Activated naive CD4-positive, alpha-beta T cell treated with anti-CD3 and anti-CD28 coated beads for 36 hours (primary cell): ENCODE measurements at places on chromosomes 6 and 20. TPM values are rescaled to one million over a fixed set of nuclear protein-coding genes. Genes with fewer than 3 reads are reported as not detected.

The PIM1 gene
- total RNA-seq, result 227 TPM

The FYN gene
- total RNA-seq, result 236 TPM

The GRIK2 gene
- not detected for total RNA-seq

The SMLR1 gene
- not detected for total RNA-seq

The C20orf204 gene
- 1.1 TPM for total RNA-seq

The DDAH2 gene
- total RNA-seq, result 8.5 TPM

The NEURL2 gene
- total RNA-seq, result 1.4 TPM

The NOX3 gene
- not detected for total RNA-seq

The SPATS1 gene
- not detected for total RNA-seq

The CNKSR3 gene
- 0.12 TPM for total RNA-seq

GRCh38 chr20:58349570-58349969 is 39.5 kb upstream of the VAPB start:
- H3K27ac ChIP-seq, result no peak overlapping the region
- no peak overlapping the region for H3K4me3 ChIP-seq
- H3K36me3 ChIP-seq, result peaks cover 25% of the 10 kb centered on the region
- no peaks in the 10 kb centered on the region for H3K27me3 ChIP-seq
- DNase-seq, result no peak

GRCh38 chr20:47281376-47281775 is 75.1 kb downstream of the ZMYND8 start:
- DNase-seq, result no peak
- no peak overlapping the region for H3K4me3 ChIP-seq
- peaks cover 30% of the 10 kb centered on the region for H3K36me3 ChIP-seq

DNA sequence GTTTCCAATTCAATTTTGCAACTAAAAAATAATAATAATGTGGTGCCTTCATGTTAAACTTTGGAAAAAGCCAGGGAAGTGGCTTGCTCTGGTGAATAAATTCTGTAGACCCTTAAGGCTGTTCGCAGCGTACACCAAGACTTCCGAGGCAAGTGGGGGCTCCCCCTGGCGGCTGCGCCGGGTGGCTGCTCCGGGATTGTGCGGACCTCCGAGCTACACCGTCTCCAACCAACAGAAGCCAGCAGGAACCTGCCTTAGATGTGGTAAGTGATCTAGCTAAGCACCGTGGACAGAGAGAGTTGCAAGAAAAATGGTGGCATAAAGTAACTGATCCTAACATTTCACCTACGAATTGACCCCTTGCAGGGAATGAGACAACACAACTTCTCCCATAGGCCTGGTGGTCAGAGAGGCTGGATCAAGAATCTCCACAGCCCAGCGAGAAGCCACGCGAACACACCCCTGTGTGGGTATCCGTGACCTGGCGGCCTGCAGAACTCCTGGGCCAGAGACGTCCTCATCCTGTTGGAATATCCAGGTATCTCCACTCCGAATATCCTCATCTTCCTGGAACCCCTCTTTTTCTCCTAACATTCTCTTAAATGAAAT is 69.6 kb downstream of the TBXT start:
- H3K4me1 ChIP-seq, result no peaks in the 10 kb centered on the region
- peak; percentile 65 for DNase-seq
- peaks cover 31% of the 10 kb centered on the region for H3K27me3 ChIP-seq

DNA sequence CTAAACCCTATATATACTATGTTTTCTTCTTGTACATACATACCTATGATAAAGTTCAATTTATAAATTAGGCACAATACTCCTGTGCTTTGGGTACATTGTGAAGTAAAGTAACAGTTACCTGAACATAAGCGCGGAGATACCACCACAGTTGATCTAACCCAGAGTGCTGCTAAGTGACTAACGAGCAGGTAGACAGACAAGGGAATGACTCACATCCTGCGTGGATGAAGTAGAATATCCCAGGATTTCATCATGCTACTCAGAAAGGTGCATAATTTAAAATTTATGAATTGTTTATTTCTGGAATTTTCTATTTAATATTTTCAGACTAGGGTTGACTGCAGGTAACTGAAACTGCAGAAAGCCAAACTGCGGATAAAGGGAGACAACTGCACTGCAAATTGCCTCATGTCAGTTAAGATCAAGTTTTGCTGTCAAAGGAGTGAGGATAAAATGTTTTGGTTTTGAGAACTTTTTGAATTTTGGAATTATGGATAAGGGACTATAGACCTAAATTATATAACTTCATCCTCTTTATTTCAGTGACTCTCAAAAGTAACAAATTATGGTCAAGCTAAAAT is 14.4 kb downstream of the MKKS start:
- no peak for DNase-seq
- H3K27me3 ChIP-seq, result no peaks in the 10 kb centered on the region
- peaks cover 19% of the 10 kb centered on the region for H3K36me3 ChIP-seq
- peaks cover 19% of the 10 kb centered on the region for H3K4me1 ChIP-seq
- no peak overlapping the region for H3K4me3 ChIP-seq

GRCh38 chr20:51258582-51259165 is 235.8 kb upstream of the KCNG1 start:
- no peak overlapping the region for H3K27ac ChIP-seq
- H3K27me3 ChIP-seq, result peaks cover 11% of the 10 kb centered on the region
- H3K4me3 ChIP-seq, result no peak overlapping the region
- no peak for DNase-seq

GRCh38 chr20:15154070-15154469 is 816.7 kb upstream of the FLRT3 start:
- H3K36me3 ChIP-seq, result peaks cover 1% of the 10 kb centered on the region
- no peak overlapping the region for H3K27ac ChIP-seq
- H3K4me3 ChIP-seq, result no peak overlapping the region
- no peaks in the 10 kb centered on the region for H3K4me1 ChIP-seq
- DNase-seq, result no peak

- no peak overlapping the region for H3K27ac ChIP-seq
- no peak overlapping the region for H3K4me3 ChIP-seq
- H3K27me3 ChIP-seq, result peaks cover 21% of the 10 kb centered on the region
These were observed 117.8 kb upstream of the FOXO3 start for GRCh38 chr6:108442770-108443520.

DNA sequence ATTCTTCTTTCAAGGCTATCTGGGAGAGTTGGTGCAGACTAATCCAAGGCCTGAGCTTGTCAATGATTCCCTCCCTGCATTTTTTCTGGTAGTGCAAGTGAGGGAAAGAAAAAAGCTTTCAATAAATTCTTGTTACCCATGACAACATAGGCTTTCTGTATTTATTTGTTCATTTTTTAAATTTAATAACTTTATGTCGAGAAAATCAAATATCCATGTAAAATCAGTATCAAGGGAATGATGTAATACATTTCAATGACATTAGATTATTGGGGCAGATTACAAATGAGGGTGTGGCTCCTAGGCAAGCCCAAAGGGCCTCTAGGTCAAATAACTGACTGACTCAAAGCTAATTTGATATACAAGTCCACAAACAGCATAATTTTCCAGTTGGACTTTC is 104.0 kb downstream of the GJA1 start:
- H3K36me3 ChIP-seq, result no peaks in the 10 kb centered on the region
- no peak for DNase-seq
- H3K27ac ChIP-seq, result no peak overlapping the region
- H3K4me1 ChIP-seq, result no peaks in the 10 kb centered on the region

GRCh38 chr6:33427585-33428223 is 7.8 kb downstream of the SYNGAP1 start:
- H3K27me3 ChIP-seq, result no peaks in the 10 kb centered on the region
- H3K4me3 ChIP-seq, result peak overlapping the region; percentile 87
- DNase-seq, result peak; percentile 58

- H3K27me3 ChIP-seq, result no peaks in the 10 kb centered on the region
- DNase-seq, result no peak
- no peak overlapping the region for H3K27ac ChIP-seq
These were observed 74.8 kb upstream of the BMP2 start for GRCh38 chr20:6692566-6693173.

GRCh38 chr6:100504786-100505737 is 40.3 kb upstream of the SIM1 start:
- no peaks in the 10 kb centered on the region for H3K4me1 ChIP-seq
- H3K4me3 ChIP-seq, result no peak overlapping the region
- no peak overlapping the region for H3K27ac ChIP-seq
- peaks cover 8% of the 10 kb centered on the region for H3K36me3 ChIP-seq
- H3K27me3 ChIP-seq, result peaks cover 1% of the 10 kb centered on the region

DNA sequence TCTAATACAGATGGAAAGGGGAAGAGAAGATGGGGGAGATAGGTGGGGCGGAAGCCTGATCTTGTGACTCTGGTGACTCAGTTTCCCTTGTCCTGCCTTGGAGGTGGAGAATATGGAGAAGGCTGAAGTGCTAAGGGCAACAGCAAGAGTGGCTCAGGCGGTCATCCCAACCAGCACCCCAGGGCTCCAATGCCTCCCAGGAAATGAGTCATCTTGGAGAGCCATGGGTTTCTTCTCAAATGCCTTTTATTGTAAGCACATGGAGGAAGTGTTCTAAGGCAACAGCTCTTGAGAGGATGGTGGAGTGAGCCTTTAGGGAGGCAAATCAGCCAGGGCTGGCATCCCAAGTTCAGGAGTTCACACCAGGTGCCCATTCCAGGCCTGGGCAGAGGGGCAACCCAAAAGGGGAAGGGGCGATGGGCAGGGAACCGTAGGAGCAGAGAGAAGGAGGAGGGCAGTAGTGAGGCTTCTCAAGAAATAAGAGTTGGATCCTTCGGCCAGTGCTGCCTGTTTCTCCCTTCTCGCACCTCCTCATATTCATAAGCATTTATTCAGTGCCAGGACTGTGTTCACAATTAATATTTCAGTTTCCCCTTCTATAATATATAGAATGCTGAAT is 13.2 kb upstream of the AHCY start:
- peaks cover 11% of the 10 kb centered on the region for H3K27me3 ChIP-seq
- peaks cover 11% of the 10 kb centered on the region for H3K4me1 ChIP-seq
- no peak overlapping the region for H3K27ac ChIP-seq

- H3K4me3 ChIP-seq, result no peak overlapping the region
- H3K27me3 ChIP-seq, result no peaks in the 10 kb centered on the region
- no peak for DNase-seq
- no peaks in the 10 kb centered on the region for H3K36me3 ChIP-seq
- H3K27ac ChIP-seq, result no peak overlapping the region
These were observed 3.5 kb upstream of the UNC93A start for GRCh38 chr6:167287513-167288048.

DNA sequence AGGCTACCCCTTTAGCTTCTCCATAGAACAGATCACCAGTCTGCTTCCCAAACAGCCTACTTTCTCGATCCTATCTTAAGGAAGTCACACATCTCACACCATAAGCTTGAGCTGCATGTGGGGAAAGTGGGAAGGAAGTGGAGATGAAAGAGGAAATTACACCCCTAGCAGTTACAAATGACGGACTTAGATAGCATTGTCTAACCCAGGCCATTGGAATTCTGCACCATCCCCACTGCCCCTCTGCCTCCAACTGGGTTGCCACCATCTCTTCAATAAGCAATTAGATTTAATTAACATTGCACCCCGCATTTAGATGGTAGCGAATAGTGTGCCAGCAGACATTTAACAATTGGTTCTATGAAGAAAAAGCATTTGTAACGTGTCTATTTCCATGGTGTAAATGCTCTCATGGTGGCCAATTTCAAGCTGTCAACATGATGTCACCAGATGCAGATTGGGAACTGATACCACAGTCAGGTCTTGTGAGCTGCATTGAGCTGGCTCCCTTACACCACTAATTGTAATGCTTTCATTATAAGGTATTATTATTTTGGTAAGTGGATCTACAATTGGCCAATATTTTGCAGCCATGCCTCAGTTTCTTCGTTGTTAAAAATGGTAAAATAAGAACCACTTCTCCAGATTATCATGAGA is 124.7 kb downstream of the CD24 start:
- H3K36me3 ChIP-seq, result no peaks in the 10 kb centered on the region
- peaks cover 5% of the 10 kb centered on the region for H3K27me3 ChIP-seq
- no peak overlapping the region for H3K4me3 ChIP-seq

DNA sequence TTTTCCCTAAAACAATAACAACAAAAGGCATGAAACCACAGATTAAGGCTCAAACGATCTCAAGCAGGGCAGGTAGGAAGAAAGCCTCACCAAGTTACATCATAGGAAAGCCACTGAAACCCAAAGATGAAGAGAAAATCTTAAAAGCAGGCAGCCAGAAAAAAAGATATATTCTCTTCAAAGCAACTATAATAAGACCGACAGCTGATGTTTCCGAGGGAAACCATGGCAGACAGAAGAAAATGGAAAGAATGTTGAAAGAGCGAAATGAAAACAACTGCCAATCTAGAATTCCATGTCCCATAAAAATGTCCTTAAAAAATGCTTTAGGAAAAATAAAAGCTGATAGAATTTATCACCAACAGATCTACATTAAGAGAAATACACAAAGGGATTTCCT is 161.5 kb upstream of the THBS2 start:
- no peaks in the 10 kb centered on the region for H3K36me3 ChIP-seq
- peaks cover 4% of the 10 kb centered on the region for H3K27me3 ChIP-seq
- no peak for DNase-seq
- no peaks in the 10 kb centered on the region for H3K4me1 ChIP-seq

GRCh38 chr6:56664029-56664428 is 21.3 kb upstream of the DST start:
- no peak overlapping the region for H3K27ac ChIP-seq
- no peak overlapping the region for H3K4me3 ChIP-seq
- peaks cover 7% of the 10 kb centered on the region for H3K27me3 ChIP-seq
- H3K4me1 ChIP-seq, result peaks cover 10% of the 10 kb centered on the region
- DNase-seq, result no peak

DNA sequence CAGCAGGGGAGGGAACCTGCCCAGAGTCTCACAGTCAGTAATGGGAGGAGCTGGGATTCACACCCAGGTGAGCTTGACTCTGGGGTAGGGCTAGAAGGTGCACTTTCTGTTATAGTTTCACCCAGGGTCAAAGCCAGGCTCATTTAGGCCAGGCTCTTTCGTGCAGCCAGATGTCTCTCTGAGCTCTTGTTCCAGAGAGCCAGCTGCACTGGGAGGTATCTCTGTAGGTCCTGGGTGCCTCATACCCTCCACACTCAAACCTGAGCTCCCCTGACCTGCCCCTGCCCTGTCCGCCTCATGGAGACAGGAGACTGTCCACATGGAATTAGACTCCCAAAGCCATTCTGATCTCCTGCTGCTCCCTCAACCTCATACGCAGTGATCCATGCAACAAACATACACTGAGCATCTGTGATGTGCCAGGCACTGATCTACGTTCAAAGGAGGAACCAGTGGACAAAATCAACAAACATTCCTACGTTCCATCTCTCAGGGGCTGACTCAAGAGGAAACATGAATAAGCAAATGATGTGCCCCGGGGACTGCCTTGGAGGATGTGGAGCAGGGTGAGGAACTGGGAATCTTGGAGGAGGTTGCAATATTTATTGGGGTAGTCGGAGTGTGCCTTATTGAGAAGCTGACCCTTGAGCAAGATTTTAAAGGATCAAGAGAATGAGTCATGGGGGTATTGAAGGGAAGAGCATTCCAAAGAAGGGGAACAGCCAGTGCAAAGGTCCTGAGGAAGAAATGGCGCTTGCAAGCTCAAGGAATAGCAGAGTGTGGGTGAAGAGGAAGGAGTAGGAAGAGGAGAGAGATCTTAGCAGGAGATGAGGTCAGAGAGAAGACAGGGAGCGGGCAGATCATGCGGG is 71.3 kb upstream of the TOX2 start:
- peaks cover 27% of the 10 kb centered on the region for H3K4me1 ChIP-seq
- no peaks in the 10 kb centered on the region for H3K36me3 ChIP-seq
- DNase-seq, result no peak

- H3K36me3 ChIP-seq, result no peaks in the 10 kb centered on the region
- no peak overlapping the region for H3K27ac ChIP-seq
- no peak for DNase-seq
- H3K4me1 ChIP-seq, result no peaks in the 10 kb centered on the region
These were observed 128.9 kb downstream of the TMEM200A start for GRCh38 chr6:130494729-130495128.
